ENCODE measurements at places on chromosomes 4 and X.

GRCh38 chrX:10062980-10063379 lies 93.8 kb upstream of the CLCN4 start:
- DNase-seq: no peak

GRCh38 chr4:55132775-55133174 lies 7.4 kb upstream of the KDR start:
- no peak for DNase-seq

DNA sequence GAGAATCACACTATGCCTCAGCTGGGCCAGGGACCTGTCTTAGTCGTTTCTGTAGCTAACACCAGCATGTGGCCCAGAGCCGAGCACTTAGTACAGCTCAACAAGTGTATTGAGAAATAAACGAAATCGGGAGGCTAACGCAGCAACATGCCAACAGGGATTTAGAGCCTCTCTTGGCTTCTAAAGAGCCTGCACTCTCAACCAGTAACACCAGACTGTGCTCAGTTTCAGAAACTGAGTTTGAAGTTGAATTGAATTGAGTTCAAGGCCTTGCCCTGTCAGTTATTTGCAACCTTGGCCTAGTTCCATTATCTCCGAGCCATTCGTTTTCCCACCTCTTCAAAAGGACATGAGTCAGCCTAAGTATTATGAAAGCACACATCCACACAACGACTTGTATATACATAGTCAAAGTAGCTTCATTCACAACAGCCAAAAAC lies 71.3 kb upstream of the LDB2 start:
- no peak for DNase-seq

GRCh38 chr4:189499696-189500095 lies 441.0 kb upstream of the FRG1 start:
- DNase-seq: no peak

DNA sequence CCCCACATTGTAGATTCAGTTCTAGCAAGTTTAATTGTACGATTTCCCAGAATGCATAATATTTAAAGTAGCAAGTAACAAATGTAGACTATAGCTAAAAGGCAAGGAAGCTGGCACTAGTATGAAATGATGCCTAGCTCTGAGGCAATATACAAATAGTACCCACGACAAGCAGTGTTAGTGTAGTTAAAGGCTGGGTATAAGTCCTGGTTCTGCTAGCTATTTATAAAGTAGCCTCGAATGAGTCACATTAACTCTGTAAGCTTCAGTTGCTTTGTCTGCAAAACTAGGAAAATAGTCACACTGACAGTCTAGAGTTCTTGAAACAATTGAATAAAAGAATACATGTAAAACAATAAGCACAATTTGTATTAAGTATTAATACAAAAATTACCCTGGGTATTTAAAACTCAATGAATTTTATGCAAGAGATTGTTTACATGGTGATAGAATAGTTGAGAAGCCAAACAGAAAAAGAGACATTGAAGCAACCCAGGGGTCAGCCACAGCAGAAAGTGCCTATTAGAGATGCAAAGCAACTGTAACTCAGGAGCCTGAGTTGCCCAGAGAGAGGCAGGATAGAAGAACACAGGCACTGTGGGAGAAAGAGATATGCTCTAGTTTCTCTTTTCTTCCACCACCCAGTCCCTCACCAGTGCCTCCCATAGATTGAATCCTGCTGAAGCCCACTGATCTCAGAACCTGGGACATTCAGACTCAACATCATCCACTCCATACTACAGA lies 949.0 kb downstream of the C4orf33 start:
- no peak for DNase-seq

DNA sequence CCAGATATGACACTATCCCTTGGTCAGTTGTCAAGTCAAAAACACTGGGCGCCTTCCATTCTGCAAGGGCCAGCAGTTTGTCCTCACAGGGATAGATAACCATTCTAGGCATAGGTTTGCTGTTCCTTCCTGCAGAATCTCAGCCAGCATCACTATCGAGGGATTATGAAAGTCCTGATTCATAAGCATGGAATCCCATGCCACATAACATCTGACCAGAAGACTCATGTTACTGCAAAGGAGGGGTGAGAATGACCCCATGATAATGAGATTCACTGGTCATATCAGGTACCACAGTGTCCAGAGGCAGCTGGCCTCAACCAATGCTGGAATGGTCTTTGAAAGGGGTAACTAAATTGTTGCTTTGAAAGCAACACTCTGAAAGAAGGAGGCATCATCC lies 84.7 kb downstream of the OTC start:
- DNase-seq: no peak

GRCh38 chrX:38803243-38803587 lies 2.0 kb downstream of the MID1IP1 start:
- DNase-seq: no peak

DNA sequence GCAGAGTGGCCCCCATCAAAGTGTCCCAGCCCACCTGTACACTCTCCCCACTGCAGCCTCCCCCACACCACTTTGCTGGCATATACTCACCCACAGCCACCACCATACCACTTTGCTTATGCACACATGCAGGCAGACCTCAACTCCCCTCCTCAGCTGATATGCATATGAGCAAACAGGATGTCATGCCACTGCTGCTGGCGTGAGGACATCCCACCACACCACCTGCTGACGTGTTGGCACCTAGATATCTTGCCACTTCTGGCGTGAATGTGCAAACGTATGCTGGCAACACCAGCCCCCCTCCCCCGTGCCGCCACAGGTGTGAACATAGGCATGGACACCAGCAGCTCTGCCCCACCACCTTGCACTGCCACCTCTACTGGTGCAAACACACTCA lies 22.4 kb upstream of the MAGEA8 start:
- no peak for DNase-seq

- DNase-seq: peak; percentile 4
Measured at GRCh38 chr4:89486042-89486441, 178.4 kb upstream of the GPRIN3 start.

- DNase-seq: no peak
Measured at GRCh38 chr4:168057412-168057811, 34.9 kb upstream of the ANXA10 start.

- DNase-seq: no peak
Measured at GRCh38 chrX:96704629-96705028, 20.0 kb downstream of the DIAPH2 start.

DNA sequence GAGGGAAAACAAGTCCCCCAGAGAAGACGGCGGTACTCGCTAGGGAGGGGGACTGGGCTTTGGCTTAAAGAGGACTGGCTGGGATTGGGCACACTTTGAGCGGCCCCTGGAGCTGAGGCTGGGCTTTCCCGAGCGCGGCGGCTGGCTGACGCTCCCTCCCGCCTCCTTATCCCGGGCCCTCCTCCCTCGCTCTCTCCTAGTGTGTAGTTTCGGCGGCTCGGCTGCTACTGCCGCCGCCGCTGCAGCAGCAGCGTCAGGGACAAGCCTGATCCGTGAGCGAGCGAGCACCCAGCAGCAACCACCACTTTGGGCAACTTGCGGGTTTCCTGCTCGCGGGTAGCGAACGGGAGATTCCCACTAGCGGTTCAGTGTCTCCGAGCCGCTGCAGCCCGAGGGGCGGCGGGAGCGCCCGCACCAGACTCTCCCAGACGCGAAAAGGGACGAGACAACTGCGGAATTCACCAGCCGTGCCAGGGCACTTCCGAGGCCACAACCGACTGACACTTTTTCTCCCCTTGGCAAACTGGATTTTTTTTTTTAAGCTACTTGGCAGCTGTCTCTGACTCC lies 632 bp upstream of the PCDH7 start:
- peak; percentile 55 for DNase-seq

DNA sequence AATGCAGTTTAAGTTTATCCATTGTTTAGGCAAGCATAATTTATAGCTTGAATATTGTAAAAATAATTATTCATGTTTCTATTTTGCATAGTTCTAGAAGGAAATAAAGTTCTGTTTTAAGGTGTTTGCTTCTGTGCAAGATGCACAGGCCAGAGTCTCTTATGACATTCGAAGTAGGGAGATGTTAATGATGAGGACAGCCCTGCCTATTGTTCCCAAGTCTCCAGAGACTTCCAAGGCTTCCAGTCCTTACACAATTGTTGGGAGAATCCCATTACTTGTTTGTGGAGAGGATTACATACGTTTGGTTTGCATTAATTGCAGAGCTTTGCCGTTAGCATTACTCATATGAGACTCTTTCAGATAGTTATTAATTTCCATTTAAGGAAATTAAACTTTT lies 96.2 kb upstream of the ANK2 start:
- no peak for DNase-seq

DNA sequence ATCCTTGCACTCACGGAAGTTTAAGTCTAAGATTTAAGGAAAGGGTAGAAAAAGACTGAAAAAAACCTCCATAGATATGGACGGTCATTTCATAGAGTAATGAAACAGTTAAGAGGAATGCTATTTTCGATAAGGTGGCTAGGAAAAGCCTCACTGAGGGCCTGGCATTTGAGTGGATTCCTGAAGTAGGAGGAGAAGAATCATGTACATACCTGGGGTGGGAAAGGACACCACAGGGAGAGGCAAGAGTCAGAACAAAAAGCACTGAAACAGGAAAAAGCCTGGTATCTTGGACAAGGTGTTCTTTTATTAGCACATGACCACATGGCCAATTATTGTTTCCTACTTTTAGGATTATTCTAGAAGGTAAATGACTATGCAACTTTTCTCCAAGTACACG lies 547.2 kb upstream of the DIPK2B start:
- no peak for DNase-seq

- DNase-seq: no peak
Measured at GRCh38 chr4:87239821-87240220, 19.4 kb upstream of the KLHL8 start.

- no peak for DNase-seq
Measured at GRCh38 chr4:52407545-52407944, 251.6 kb downstream of the USP46 start.

DNA sequence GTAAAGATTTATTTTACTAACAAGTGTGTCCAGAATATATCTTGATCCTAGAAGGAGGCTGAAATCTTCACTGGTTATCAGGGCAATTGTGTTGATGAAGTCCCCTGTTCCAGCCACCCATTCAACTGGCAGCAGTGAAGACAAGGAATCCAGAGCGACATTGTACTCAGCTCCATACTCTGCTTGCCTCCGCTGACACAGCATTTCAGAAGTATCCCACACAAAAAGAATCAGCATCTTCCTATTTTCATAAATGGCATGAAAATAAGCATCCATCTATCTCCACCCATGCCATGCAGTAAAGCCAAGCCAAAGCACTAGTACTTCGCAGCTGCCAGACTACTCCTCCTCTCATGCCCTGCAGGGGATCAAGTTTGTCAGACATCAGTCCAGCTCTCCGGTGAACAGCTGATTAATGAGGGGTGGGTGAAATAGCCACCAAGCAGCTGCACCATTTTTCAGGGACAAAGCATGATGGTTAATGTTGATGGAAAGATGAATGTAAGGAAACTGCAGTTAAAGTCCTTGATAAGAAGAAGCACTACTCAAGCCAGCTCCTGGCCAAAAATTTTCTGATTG lies 54.0 kb downstream of the COL25A1 start:
- no peak for DNase-seq

DNA sequence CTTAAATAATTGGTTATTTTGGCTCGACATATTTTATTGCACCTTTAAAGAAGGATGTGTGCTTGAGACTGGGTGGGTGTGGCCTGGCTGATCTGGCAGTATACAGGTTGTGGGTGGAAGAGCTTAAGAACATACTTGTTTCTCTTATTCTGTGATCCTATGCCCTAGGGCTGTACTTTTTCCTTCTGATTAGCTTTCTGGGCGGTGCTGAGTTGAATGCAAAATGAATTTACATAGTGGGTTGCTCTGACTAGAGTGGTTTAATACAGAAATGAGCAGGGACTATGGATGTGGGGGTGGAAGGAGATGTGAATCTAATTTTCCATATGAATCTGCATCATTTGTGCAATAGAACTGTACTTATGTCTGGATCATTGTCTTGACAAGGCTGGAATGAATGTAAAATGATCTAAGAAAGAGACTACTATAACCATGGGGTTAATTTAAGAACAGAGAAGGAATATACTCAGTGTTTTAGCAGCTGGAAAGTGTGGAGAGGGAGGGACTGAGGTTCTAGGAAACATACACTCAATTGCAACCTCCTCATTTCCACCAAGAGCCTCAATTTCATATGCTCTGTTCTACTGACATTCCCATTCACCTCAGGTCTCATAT lies 73.7 kb downstream of the RLIM start:
- no peak for DNase-seq

- no peak for DNase-seq
Measured at GRCh38 chrX:27575565-27575964, 14.6 kb upstream of the DCAF8L2 start.

- DNase-seq: no peak
Measured at GRCh38 chr4:73585345-73585744, 34.9 kb downstream of the RASSF6 start.
